ENCODE measurements at places on chromosomes 1 and 21.
A peak's percentile ranks its signal among the peaks of the same experiment; 100 is the strongest.

DNA sequence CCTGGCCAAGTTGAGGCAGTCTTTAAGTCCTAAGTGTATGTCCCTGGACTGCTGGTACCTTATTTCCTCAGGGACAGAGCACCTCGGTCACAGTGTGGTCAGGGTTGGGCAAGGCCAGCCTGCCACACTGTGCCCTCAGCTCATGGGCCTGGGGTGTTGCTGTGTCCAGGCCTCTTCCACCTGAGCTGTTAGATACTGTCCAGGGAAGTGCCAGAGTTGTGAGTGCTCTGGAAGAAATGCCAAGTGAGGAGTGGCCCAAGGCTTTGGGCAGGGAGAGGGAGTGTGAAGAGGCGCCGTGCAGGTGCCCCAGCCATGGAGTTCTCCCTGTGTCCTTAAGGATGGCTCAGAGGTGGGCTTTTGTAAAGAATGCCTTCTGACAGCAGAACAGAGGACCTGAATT, 15.3 kb downstream of the URB2 start:
- DNase-seq = peak; percentile 30

- no peak for DNase-seq
Measured at GRCh38 chr1:161088587-161089110, 709 bp downstream of the NECTIN4 start.

DNA sequence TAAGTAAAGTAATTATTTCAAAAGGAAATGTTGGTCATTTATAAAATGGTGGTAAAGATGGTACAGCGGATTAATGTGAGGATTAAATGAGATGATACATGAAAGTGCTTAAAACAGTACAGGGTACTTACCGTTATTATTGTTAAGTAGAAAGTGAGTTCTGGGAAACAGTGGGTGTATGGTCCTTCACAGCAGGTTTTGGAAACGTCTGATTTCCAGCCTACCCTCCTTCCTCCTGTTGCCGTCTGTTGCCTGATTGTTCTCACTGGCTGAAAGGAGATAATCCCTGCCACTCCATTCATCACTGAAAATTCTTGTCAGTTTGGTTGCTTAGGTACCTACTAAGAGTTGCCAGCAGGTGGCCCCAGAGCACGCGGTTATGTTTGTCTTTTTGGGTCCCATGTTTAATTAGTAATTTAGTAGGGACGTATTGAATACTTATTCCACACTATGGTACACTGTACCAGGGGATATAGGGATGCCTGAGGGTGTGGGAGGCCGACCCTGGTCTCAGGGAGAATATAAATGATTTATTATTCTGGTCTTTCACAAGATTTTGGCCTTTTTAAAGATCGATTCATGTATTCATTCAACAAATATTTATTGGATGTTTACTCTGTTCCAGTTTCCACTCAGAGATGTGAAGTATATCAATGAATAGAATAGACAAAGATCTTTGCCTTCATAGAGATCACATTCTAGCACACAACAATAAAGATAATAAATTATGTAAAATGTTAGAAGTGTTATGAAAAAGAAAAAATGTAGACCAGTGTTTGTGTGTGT, 30.8 kb upstream of the RPTN start:
- DNase-seq = peak; percentile 72

GRCh38 chr1:13832100-13832499, 132.1 kb downstream of the PRDM2 start:
- no peak for DNase-seq

DNA sequence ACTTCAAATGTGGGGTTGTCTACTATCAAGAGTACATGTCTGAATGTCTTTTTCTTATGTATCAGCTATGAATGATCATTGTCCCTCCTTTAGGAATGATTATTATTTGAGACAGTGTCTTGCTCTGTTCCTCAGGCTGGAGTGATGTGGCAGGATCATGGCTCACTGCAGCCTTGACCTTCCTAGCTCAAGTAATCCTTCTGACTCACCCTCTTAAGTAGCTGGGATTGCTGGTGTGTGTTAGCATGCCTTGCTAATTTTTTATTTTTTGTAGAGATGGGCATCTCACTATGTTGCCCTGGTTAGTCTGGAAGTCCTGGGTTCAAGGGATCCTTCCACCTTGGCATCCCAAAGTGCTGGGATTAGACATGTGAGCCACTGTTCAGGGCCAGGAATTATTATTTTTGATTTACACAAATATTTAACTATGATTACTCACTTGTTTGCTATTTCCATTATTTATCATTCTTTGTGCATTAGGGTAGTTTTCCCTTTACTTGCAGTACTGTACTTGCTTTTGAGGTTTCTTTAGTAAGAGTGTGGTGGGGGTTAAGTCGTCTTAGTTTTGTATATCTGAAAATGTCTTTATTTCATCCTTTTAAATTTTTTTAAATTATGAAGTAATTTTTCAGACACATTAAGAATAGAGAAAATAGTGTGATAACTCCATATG, 12.8 kb downstream of the S100A7 start:
- no peak for DNase-seq

GRCh38 chr1:224132901-224133300, 19.0 kb downstream of the FBXO28 start:
- DNase-seq = no peak

GRCh38 chr1:209720326-209720725, 15.7 kb downstream of the HSD11B1 start:
- no peak for DNase-seq

DNA sequence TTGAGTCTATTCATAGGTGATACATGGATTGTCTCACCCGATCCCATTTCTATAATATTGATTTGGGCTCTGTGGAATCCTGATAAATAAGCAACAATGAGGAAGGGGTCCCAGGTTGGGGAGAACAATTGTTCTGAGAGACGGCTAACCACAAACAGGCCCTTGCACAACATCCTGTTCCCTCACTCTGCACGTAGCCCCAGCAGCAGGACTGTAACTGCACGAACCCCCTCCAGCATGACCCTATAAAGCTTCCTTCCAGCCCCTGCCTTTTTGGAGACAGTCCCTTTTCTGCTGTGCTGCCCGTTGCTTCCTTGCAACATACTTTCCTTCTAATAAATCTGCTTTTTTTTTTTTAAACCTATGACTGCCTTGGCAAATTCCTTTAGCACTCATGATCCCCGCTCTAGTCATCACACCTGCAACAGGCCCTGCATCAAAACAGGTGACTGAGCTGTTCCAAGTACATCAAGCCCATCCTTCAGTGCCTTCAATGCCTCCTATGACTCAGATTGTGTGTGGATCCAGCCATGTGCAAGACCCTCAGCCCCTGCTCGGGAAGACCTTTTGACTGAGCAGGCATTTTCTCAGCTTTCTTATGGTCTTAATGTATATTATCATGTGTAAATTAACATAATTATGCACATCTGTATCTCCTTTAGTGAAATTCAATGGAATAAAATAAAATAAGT, 63.7 kb upstream of the B3GALNT2 start:
- no peak for DNase-seq

GRCh38 chr21:45228171-45228641, 59.5 kb downstream of the POFUT2 start:
- no peak for DNase-seq

- DNase-seq = no peak
Measured at GRCh38 chr1:94160811-94161210, 39.9 kb upstream of the ABCA4 start.

GRCh38 chr1:202807926-202808757, at the start of gene KDM5B:
KDM5B (minus strand) TSS chr1:202808421; CDS start chr1:202808305, 116 bp downstream.
- peak; percentile 84 for DNase-seq
